ENCODE measurements at places on chromosomes 13 and 19.

GRCh38 chr13:75492389-75492788 is 10.4 kb upstream of the TBC1D4 start:
- DNase-seq, result peak; percentile 51

- no peak for DNase-seq
Observed at GRCh38 chr13:109454167-109454917, 332.0 kb downstream of the IRS2 start.

DNA sequence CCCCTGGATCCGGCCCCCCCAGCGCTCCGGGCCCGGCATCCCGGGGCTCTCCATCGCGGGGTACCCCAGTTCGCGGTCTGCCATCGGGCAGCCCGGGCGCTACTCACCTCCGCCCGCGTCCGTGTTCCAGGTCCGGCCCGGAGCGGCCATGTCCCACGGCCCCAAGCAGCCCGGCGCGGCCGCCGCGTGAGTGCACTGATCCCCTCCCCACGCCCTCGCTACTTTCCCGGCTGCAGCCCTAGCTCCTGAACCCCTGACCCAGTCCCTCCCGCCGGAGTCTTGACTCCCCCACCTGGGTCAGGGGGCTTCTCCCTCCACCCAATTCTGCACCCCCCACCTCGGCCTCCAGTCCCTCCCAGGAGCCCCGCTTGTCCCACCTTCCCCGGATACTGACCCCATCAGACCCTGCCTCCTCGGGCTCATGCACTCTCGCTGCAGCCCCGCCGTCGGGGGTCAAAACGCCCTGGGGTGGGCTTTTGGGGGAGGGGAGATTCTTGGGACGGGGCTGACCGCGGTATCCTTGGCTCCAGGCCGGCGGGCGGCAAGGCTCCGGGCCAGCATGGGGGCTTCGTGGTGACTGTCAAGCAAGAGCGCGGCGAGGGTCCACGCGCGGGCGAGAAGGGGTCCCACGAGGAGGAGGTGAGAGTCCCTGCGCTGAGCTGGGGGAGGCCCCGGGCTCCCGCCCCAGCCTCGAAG is 566 bp downstream of the HMG20B start:
- peak; percentile 37 for DNase-seq

DNA sequence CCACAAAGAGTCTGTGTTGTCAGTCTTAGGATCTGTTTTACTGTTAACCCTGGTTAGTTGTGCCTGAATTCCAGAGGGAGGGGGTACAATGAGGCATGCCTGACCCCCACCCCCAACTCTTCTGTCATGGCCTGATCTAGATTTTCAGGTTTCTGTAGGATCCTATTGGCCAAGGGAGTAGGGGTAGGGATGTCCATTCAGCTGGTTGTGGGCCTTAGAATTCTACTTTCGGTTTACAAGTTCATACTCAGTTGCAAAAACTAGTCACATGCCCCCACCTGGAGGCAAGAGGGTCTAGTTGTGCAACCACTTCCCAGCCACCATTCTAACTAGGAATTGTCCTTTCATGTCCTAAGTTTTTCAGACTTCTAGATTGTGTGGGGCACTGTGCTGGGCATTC is 94.3 kb upstream of the MBNL2 start:
- no peak for DNase-seq

GRCh38 chr13:29547153-29547552 is 48.3 kb downstream of the SLC7A1 start:
- DNase-seq, result no peak

DNA sequence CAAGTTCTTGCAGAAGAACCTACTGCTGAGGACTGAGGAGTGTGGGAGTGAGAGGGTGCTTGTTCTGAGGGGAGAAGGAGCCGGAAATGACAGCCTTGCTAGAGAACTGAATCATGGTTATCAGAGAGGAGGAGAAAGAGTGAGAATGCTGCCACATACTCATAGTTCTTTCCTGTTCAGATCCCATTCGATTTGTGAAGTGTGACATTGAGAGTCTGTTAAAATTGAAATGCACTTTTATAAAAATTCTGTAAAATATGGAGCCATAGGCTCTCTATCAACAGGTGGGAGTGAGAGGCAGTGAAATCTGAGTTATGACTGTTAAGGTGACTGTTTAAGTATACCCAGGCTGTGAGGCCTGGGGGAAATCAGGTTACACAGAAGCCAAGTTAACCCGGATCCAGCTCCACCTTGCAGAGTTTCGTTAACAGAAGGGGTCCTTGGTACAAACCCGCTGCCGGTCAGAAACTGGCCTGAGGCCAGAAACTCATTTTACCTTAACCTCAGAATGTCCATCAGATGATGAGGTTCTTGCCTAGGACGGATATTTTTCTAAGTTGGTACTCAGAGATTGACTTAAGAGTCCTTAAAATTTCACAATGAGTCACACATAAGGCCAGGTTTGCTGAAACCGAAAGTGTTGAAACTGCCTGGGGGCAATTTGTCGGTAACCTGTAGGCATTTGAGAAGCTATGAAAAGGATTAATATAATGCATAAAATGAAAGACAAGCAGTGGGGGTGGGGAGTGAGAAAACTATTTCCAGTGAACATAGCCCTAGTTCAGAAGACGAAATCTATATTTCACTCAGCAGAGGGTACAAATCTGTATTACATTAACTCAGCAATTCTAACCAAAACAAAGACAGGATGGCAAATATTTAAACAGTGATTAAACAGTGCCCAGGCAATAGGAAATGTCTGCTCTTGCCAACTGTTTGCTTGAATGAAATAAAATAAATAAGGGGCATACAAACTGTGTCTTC is 350.5 kb downstream of the KCNRG start:
- DNase-seq, result peak; percentile 43

- DNase-seq, result no peak
Observed at GRCh38 chr19:46211201-46211881, 18.2 kb upstream of the IGFL1 start.

DNA sequence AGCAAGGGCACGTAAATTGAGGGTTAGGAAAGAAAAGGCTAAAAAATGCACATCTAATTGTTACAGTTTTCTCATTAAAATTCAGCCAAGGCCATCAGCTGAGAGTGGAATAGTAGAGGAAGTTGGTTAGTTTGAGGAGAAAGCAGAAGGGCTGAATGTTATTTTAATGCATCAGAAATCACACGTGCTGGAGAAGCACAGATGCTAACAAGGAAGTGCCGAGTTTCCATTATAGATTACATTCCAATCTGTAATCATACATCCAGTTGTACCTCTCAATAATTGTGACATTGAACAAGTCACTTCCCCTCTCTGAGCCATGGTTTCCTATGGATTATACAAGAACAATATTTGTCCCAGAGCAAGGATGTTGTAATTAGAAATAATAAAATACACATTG is 25.1 kb downstream of the FPR3 start:
- no peak for DNase-seq

GRCh38 chr13:91355099-91355825 is 7.8 kb downstream of the MIR17HG start:
- no peak for DNase-seq

- no peak for DNase-seq
Observed at GRCh38 chr19:4991996-4992698, 23.2 kb downstream of the KDM4B start.

- DNase-seq, result no peak
Observed at GRCh38 chr13:29733147-29733611, 117.2 kb downstream of the UBL3 start.

DNA sequence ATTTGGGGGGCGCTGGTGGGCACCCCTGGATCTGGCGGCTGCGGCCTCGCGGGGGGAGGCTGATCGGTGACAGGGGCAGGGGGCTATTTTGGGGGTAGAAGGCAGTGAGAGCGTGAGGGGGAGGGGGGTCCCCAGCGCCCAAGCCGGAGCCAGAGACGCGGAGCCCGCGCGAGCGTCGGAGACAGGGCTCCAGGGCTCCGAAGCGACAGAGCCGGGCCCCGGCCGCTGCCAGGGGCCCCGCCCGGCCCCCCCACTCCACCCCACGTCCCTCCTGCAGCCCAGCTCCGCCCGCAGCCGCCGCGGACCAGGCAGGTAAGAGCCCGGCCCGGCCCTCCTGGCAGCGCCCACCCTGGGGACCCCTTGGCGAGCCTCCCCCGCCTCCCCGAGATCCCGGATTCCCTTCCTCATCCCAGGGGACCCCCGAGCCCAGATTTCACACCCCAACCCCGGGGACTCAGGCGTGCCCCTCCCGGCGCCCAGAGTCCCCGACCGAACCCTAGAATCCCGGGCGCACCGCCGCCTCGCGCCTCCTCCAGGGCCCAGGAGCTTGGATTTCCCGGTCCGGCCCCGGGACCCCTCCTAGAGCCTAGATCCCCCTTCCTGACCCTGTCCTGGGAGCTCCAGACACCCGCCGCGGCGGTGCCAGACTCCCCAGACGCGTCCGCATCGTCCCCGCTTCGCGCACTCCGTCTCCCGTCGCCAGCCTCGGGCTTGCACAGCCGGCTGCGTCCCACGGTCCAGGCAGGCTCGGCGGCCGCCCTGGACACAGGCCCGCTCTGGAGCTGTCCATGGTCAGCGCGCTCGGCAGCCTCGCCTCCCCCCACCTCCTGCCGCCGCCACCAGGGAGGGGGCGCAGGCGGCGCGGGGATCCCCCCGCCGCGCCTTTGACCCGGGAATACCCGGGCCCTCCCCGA is at the start of gene PPFIA3:
Gene PPFIA3, plus strand, starts transcription at position 134 of the 914 bp plus-strand sequence. CDS start 8,330 bp downstream, outside the sequence.
- DNase-seq, result peak; percentile 85

- no peak for DNase-seq
Observed at GRCh38 chr19:44649578-44650145, 6.0 kb downstream of the PVR start.

- no peak for DNase-seq
Observed at GRCh38 chr13:76596216-76596615, 290.0 kb downstream of the KCTD12 start.

DNA sequence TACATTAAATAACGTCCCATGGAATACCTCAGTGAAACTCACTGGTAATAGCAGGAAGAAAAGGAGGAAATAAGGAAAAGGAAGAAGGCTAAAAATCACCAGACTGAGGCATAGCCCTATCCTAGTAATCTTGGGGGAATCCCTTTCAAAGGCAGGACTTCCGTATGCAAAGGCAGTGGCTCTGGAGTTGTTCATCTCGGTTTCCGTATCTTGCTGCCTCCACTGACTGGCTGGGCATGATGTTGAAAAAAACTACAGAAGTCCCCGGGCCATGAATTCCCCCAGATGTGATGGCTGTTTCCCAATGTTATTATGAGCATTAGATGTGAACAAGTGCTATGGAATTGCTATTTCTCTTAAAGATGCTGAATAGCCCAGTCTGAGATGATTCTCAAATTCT is 5.5 kb downstream of the FPR2 start:
- DNase-seq, result no peak

- DNase-seq, result no peak
Observed at GRCh38 chr19:57757941-57758340, 11.3 kb downstream of the ZNF776 start.

DNA sequence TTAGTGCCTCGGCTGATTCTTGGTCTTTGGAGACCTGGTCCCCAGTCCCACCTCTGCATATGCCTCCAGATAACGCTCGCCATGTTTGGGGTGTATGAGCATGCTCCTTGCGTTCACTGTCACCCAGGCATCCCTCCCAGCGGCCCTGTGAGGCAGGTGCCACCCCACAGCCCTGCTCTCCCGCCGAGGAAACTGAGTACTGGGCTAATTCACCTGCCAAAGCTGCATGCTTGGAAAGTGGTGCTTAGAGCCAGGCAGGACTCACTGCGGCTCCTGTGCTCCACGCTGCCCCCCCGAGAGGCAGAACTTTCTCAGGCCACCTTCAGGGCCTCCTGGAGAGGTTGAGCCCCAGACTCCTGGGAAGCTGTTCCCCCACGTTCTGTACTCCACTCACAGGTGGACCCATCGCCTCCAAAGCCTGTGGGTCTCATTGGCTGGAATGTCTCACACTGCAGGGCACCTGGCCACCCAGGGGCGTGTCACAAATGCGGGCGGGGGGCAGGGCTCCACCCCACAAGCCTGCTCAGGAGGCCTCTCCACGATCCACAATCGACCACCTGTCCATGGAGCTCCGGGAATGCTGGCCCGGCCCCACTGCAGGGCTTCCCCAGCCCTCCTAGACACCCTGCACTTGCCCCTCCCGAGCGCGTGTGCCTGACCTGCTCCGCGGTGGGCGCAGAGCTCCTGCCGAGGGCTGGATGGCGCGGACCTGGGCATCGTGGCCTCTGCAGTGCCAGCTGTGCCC is 64.6 kb downstream of the ATP11A start:
- no peak for DNase-seq

DNA sequence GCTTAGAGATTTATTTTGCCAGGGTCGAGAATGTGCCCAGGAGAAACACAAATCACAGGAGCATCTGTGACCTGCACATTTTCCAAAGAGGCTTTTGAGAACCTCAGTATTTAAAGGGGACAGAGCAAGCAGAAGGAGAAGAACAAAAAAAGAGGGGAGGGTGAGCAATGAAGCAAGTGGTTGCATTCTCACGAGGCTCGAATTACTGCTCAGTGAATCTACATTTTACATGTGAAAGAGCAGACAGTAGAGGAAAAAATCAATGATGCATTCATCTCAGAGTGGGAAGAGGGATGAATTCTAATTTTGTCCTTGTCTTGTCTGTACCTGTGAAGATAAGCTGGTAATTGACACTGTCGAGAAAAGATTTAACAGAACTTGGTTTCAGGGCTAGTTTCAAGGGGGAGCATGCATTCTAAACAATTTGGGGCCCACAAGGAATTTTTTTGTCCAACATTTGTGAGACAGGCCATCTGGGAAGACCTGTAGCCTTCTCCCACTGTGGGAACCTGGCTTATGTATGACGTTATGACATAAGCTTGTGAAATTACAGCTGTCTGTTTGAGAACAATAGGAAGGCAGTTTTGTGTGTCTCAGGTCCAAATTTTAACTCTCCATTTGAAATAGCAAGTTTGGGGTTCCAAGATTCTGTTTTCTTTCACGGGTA is 855.1 kb downstream of the SLITRK5 start:
- DNase-seq, result no peak

DNA sequence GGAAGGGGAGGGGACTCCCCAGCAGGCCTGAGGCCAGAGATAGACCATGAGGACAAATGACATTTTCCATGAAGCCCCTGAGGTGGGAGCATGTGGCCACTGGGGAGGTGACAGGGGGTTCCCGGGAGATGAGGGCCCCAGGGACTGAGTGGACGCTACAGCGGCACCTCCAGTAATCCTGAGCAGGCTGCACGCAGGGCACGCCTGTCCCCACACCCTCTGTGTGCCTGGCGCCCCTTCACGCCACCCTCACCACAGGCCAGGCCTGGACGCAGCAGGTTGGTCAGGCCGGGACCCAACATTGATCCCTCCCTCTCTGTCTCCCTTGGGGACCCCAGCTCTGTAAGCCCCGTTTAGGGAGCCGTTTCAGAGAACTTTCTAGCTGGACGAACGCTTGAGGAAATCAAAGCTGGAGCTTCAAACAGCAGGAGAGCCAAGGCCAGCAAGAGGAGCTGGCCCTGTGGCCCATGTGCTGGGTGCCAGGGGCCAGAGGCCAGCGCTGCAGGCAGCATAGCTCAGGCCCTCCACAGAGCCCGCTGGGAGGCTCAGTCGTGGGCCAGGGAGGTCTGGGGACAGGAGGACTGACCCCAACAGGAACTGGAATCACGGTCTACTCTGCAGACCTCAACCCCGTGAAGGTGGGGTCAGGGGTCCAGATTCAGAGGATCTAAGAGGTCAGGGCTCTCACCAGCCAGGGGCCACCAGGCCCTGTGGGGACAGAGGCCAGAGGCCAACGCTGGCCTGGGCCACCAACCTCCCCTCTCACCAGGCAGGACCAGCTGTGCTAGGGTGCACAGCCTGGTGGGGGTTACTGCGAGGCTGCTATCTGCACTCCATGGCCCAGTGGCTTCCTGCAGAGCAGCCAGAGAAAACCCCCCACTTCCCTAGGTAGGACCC is 14.6 kb downstream of the LSM4 start:
- no peak for DNase-seq

GRCh38 chr19:14183741-14184350 is 22.1 kb downstream of the ADGRL1 start:
- no peak for DNase-seq

- DNase-seq, result no peak
Observed at GRCh38 chr13:85527316-85527715, 271.9 kb downstream of the SLITRK6 start.

Measured in foreskin fibroblast (primary cell).